ENCODE measurements at places on chromosomes 2 and 18.

DNA sequence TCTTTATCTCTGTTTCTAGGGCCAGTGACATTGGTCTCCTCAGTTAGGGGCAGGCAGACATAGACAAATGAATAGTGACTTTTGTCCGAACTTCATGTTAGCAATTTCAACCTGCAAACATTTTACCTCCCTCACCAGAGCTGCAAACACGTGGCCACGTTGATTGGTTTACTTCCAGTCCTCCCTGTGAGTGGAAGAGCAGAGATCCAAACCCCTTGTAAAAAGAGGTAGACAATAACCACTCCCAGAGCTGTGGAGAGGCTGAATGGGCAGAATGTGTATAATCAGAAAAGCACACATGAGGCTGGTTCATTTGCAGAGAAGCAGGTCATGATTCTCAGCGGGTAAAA lies 31.1 kb downstream of the CTIF start:
- no peak for DNase-seq

GRCh38 chr2:100213595-100213994 lies 71.2 kb upstream of the AFF3 start:
- no peak for DNase-seq

DNA sequence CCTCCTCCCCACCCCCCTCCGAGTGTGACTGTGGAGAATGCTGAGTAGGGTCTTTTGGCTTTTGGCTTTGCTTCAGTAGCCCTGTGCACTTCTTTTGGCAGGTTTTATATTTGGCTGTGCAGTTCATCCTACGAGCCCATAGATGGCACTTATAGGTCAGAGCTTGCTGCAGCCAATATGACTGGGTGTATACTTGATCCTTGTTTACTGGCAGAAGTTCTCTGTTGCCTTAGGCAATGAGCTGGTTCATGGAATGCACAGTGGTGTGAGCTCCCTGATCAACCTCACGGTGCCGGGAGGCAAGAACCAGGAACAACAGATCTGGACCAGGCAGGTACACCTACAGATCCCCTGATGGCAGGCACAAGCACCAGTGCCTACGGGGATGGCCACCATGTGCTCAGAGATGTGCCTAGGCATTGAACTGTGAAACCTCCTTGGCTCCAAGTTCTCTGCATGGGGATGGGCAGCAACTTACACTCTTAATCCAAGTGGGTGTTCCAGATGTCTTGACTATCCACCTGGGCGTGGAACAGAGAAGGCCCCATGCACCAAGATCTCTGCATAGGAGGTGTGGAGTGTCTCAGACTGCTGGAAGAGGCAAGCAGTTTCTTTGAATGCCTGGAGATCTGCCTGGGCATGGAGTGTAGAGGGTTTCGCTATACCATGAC lies 190.4 kb downstream of the KIAA1328 start:
- DNase-seq: no peak

DNA sequence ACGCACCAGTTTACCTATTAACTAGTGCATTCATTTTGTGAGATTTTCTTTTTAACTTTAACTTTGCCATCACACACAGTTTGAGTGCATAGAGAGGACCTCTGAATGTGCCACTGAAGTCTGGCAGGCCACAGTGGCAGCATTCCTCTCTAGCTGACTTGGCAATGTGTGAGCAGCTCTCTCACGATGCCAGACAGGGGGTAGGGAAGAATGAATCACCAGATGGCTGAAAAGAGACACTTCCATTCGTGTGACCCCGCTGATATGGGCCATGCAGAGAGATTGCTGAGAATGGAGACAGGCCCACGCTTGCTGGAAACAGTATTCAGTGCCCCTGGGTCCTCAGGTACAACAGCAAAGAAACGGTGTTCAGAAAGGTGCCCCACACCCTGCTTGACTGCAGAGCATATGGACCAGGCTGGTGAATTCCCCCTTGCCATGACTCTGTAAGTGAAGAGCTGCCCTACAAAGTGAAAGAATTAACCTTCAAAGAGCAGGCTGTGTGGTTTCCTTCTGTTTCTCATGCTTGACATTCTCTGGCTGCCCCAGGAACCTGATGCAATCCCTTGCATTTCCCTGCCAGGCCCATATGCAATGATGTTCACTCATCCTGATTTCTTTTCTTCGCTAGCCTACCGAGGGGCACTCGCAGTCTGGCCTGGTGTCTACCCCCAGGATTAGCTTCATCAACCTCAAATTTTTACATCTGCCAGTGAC lies 236.1 kb downstream of the CDH20 start:
- no peak for DNase-seq

DNA sequence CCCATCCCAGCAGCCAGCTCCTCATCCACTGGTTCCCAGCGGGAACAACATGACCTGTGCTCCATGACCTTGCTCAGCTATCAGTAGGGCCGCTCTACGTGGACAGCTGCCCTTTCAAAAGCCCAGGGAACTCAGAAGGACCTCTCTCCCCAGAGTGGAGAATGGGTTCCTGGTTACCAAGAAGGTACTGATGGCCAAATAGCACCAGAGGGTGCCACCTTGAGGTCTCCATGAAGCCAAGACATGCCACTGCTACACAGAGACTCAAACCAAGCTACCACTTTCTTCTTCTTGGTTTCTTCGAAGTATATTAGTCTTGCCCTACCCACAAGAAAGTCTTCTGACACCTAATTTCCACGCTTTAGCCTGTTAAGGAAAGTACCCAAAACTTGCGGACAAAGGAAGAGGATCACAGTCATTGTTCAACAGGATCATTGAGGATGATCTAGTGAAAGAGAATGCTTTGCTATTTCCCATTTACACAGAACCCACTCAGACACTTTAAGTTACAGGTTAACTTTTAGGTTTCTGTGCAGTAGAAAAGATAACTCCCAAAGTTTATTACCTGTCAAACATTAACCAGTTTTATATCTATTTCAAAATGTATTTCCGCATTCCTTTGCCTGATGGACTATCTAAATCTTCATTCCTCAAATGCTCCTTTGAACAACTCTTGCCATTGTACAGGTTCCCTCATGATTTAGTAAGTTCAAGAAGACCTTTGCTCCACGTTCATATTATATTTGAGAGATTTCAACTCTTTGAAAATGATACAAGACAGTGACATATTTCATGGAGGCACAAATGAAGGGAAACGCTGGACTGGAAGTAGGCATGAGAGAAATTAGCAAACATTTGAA lies 102.2 kb downstream of the ALPK2 start:
- DNase-seq: no peak

GRCh38 chr2:216761133-216761532 lies 65.8 kb upstream of the IGFBP5 start:
- DNase-seq: no peak
